AG08396 (cell line): ENCODE measurements at places on chromosomes 7 and 10.

- peak; percentile 81 for DNase-seq
Measured at GRCh38 chr10:104120903-104121484, 977 bp upstream of the SFR1 start.

GRCh38 chr10:71727105-71727737, 7.6 kb upstream of the C10orf105 start:
- no peak for DNase-seq

DNA sequence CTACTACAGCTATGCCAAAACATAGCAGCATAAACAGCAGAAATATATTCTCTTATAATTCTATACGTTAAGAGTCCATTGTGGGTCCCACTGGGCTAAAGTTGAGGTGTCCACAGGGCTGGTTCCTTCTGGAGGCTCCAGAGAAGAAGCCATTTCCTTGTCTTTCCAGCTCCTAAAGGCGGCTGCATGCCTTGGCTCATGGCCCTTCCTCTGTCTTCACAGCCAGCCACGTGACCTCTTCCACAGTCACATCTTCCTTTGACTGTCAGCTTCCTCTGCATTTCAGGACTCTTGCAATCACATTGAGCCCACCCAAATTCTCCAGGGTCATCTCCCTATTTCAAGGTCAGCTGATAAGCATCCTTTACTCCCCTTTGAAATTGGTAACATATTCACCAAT, 17.2 kb downstream of the NACAD start:
- DNase-seq: no peak

- DNase-seq: peak; percentile 53
Measured at GRCh38 chr7:47945261-47946015, 2.8 kb downstream of the PKD1L1 start.

DNA sequence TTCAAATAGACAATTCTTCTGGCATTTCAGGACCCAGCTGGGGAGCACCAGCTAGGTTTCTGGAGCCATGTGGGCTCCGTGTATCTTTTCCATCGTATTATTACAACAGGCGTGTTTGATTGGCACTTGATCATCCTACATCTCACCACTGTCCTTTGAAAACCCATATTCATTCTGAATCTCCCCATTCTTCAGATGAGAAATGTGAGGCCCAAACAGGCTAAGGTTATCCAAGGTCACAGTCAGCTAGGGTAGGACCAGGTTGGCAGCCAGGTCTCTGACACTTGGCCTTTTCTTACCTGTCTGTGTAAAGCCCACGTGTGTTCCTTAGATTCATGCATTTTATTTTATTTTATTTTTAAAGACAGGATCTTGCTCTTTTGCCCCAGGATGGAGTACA, 102.4 kb upstream of the SH2B2 start:
- DNase-seq: no peak

GRCh38 chr7:155944901-155945300, 132.6 kb upstream of the SHH start:
- DNase-seq: no peak

- DNase-seq: peak; percentile 4
Measured at GRCh38 chr10:86650151-86650550, 4.2 kb upstream of the OPN4 start.

DNA sequence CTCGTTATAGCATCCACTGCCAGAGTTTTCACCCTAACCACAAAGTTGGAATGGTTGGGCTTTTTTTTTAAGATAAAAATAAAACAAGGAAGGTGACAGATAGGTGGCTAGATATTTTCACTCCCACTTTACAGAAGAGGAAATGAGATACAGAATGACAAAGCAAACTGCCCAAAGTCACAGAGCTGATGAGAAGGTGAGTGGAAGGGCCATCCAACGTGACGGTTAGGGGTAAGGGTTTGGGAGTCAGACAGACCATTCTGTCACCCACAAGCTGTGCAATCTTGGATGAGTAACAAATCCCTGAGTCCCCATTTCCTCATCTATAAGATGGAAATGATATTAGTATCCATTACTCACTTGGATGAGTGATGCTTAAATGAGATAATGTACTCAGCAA, 106.9 kb upstream of the PDLIM1 start:
- no peak for DNase-seq

- DNase-seq: no peak
Measured at GRCh38 chr7:46493196-46493595, 572.1 kb upstream of the IGFBP3 start.

- DNase-seq: no peak
Measured at GRCh38 chr7:39855325-39855674, 94.8 kb upstream of the CDK13 start.

DNA sequence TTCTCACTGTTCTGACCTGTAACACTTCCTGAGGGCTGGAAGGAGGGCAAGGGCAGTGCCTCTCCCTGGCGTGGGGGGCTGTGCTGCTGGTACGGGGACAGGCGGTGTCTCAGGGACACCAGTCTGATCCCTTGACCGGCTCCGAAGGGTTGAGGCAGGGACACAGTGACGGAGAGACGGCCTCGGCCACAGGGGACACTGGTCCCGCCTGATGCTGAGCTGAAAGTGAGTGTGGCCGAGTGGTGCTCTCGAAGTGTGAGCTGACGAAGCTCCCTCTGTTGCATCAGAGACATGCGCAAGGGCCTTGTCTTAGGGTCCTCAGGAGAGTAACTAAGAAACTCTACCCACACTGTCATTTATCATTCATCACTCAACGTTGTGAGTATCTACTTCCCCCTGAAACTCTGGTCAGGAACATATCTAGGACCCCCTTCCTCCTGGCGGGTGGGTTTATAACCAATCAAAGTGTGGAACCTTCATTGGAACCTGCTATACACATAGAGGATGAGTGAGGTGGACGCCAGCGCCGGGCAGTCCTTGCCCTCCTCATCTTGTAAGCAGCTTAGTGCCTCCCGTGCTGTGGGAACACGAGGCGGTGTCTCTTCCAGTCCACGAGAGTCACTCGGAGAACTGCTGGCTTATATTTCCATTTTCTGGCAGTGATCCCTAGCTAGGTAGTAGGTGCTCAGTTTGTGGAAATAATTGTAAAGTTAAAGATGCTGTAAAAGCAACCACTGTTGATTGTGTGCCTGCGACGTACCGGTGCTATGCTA, 283.1 kb downstream of the DNAJB6 start:
- DNase-seq: no peak

GRCh38 chr7:157694376-157694665, 357.5 kb downstream of the DNAJB6 start:
- no peak for DNase-seq

DNA sequence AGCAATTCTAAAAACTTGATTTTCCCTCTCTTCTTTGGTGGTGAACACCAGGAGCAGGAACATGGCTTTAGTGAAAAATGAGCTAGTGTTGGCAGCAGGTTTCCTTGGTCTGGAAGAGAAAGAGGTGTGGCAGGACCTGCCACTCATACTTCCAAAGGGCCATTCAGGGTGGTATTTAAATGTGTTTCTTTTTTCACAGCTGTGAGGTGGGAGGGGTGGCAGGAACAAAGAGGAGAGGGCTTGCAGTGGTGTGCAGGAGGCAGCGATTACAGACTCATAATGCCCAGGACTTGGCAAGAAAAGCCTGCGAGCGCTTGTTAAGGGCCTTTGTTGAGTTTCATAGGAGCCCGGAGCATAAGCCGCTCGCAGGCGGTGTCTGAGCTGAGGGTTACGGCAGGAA, 36.8 kb downstream of the WIPF3 start:
- no peak for DNase-seq

DNA sequence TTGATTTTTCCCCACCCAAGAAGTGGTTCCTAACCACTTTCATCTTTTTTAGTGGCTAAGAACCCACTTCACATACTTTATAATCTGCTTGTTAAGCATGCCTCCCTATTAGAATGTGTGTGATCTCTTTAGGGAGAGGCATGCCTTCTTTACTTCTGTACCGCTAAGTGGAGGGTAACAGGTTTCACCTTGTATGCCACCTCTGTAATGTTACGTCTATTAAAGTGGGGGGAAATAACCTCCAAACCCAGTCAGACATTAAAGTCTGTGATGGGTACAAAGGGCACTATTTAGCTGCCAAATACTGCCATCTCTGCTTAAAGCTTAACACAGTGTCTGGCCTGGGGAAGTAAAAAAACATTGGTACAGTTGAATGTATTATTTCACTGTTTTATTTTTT, 51.9 kb downstream of the EPC1 start:
- no peak for DNase-seq

DNA sequence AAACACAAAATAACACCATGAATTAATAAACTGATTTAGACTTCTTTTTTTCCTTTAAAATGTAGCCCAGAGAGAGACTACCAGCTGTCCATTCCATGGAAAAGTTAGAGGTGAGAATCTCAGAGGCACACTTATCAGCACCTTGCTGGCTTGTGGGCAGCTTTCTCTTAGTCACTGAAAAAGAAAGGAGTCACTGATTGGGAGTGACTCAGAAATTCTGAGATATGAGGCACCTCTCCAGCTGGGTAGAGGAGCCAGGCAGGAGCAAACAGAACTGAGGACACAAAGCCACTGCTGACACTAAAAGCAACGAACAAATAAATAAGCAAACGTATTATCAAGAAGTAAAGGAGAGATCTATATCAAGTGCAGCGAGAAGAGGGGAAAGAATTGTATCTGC, 310.6 kb downstream of the PARD3 start:
- peak; percentile 31 for DNase-seq
